Activated CD4-positive, alpha-beta T cell treated with anti-CD3 and anti-CD28 coated beads, Interleukin-2, amount 10 ng/mL, durations not matched to agents 24 days and 14 days (primary cell): ENCODE measurements at places on chromosomes 12 and 14. TPM values are rescaled to one million over a fixed set of nuclear protein-coding genes. Genes with fewer than 3 reads are reported as not detected.

GRCh38 chr12:43338848-43339526, 213.0 kb downstream of the ADAMTS20 start:
- H3K27me3 ChIP-seq, result no peaks in the 10 kb centered on the region
- no peak overlapping the region for H3K4me3 ChIP-seq
- H3K36me3 ChIP-seq, result no peaks in the 10 kb centered on the region
- no peak overlapping the region for H3K27ac ChIP-seq

GRCh38 chr14:104927432-104927816, 2.7 kb downstream of the PLD4 start:
- peaks cover 2% of the 10 kb centered on the region for H3K4me1 ChIP-seq
- no peaks in the 10 kb centered on the region for H3K36me3 ChIP-seq
- H3K27ac ChIP-seq, result no peak overlapping the region
- no peak overlapping the region for H3K4me3 ChIP-seq

GRCh38 chr14:90511252-90511651, 114.4 kb downstream of the CALM1 start:
- H3K4me1 ChIP-seq, result no peaks in the 10 kb centered on the region
- no peaks in the 10 kb centered on the region for H3K36me3 ChIP-seq
- DNase-seq, result no peak
- peaks cover 15% of the 10 kb centered on the region for H3K27me3 ChIP-seq

GRCh38 chr14:89720076-89720687, 234.3 kb downstream of the EFCAB11 start:
- peak; percentile 69 for DNase-seq
- H3K27ac ChIP-seq, result peak overlapping the region; percentile 91
- peaks cover 2% of the 10 kb centered on the region for H3K36me3 ChIP-seq
- peaks cover 56% of the 10 kb centered on the region for H3K4me1 ChIP-seq
- peak overlapping the region; percentile 68 for H3K4me3 ChIP-seq

DNA sequence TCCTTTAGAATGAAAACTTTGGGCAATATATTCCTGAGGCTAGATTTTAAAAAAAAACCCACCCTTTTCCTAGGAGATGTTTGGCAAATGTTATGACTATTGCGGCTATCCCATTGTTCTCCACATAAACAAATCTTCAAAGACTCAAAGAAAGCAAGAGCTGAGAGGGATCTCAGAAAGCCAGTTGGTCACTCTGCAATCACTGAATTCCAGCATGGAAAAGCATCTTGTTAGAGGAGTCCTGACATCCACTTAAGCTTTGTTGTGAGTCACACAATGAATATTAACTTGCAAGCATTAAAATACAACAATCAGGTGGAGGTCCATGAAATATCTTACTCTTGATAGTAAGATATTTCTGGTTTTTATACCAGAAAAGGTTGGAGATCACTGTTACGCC, 11.0 kb upstream of the PTPRB start:
- no peak overlapping the region for H3K27ac ChIP-seq
- H3K36me3 ChIP-seq, result no peaks in the 10 kb centered on the region
- H3K4me1 ChIP-seq, result peaks cover 3% of the 10 kb centered on the region
- no peak overlapping the region for H3K4me3 ChIP-seq
- peaks cover 7% of the 10 kb centered on the region for H3K27me3 ChIP-seq

DNA sequence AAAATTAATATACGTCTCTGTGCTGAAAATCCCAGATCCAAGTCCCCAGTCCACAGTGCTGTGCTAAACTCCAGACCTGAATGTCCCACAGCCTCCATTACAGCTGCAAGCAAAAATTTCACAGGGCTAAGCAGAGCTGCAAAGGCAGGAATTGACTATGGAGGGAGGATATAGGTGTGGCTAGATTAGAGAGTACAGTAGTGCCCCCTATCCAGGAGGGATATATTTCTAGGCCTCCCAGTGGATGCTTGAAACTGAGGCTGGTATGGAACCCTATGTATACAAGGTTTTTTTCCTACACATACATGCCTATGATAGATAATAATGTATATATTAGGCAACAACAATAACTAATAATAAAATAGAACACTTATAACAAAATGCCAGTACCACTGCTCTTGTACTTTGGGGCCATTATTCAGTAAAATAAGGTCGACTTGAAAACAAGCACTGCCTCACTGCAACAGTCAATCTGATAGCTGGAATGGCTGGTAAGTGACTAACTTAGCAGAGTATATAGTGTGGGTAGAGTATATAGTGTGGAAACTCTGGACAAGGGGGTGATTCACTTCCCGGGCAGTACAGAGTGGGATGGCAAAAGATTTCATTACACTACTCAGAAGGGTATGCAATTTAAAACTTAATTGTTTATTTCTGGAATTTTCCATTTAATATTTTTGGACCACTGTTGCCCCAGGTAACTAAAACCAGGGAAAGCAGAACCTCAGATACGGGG, 82.7 kb downstream of the C14orf132 start:
- no peak for DNase-seq
- no peaks in the 10 kb centered on the region for H3K36me3 ChIP-seq
- no peaks in the 10 kb centered on the region for H3K27me3 ChIP-seq
- H3K4me1 ChIP-seq, result peaks cover 19% of the 10 kb centered on the region

- H3K4me3 ChIP-seq, result no peak overlapping the region
- H3K27me3 ChIP-seq, result no peaks in the 10 kb centered on the region
- DNase-seq, result no peak
- no peaks in the 10 kb centered on the region for H3K36me3 ChIP-seq
- H3K4me1 ChIP-seq, result no peaks in the 10 kb centered on the region
Measured at GRCh38 chr12:71551529-71551928, 111.9 kb downstream of the LGR5 start.

- peaks cover 2% of the 10 kb centered on the region for H3K27me3 ChIP-seq
- H3K4me3 ChIP-seq, result peak overlapping the region; percentile 98
- H3K36me3 ChIP-seq, result peaks cover 60% of the 10 kb centered on the region
Measured at GRCh38 chr12:111842556-111843396, 748 bp downstream of the MAPKAPK5 start.

DNA sequence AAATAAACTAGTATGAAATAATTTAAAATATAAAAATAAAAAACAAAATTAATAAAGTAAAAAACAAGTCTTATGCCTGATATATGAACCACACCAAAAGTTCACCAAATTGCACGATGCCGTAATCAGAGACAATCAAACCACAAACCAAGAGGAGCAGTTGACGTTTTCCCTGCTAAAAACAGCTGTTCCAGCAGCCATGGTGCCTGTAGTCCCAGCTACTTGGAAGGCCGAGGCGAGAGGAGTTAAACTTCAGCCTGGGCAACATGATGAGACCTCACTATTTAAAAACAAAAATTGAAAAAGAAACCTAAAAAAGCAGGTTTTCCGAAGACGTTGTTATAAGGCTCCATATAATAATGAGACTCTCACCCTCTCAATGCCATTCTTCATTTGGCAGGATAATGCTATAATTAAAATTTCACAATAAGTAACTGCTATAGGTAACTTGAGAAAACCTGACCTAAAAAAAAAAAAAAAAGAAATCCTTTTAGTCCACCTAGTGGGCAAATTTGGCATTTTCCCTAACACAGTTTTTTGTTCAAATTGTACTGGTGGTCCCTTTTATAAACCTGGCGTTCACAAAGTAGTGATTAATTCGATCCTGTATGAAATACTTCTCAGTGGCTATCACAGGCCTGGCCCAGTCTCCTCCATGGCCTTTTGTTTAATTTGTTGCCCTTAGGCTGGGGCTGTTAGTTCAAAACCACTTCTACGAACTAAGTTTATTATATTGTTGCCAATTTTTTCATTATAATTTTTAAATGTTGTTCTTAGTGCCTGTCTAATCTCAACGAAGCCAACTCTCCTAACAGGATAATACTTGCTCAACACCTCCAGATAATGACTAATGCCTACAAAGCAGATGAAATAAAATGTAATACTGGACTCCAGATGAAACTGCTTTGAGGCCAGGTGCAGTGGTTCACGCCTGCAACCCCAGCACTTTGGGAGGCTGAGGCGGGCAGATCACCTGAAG, 62.1 kb downstream of the TNFAIP2 start:
- H3K4me1 ChIP-seq, result no peaks in the 10 kb centered on the region
- no peaks in the 10 kb centered on the region for H3K36me3 ChIP-seq
- peaks cover 47% of the 10 kb centered on the region for H3K27me3 ChIP-seq
- no peak overlapping the region for H3K4me3 ChIP-seq

- H3K4me1 ChIP-seq, result no peaks in the 10 kb centered on the region
- H3K4me3 ChIP-seq, result no peak overlapping the region
- H3K27me3 ChIP-seq, result peaks cover 25% of the 10 kb centered on the region
- DNase-seq, result no peak
- no peaks in the 10 kb centered on the region for H3K36me3 ChIP-seq
- H3K27ac ChIP-seq, result no peak overlapping the region
Measured at GRCh38 chr12:128267651-128268378, 845 bp downstream of the TMEM132C start.

DNA sequence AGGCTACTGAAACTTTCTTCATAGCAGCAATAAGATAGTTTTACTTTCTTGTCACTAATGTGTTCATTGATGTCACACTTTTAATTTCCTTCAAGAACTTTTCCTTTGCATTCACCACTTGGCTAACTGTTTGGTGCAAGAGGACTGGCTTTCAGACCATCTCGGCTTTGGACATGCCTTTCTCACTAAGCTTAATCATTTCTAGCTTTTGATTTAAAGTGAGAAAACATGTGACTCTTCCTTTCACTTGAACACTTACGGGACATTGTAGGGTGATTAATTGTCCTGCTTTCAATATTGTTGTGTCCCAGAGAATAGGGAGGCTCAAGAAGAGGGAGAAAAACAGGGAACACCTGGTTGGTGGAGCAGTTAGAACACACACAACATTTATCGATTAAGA, 41.9 kb downstream of the IFNG start:
- H3K27ac ChIP-seq, result no peak overlapping the region
- DNase-seq, result no peak
- H3K4me1 ChIP-seq, result peaks cover 35% of the 10 kb centered on the region
- H3K27me3 ChIP-seq, result no peaks in the 10 kb centered on the region

GRCh38 chr12:81005606-81006005, 67.9 kb upstream of the LIN7A start:
- H3K4me3 ChIP-seq, result no peak overlapping the region
- no peak overlapping the region for H3K27ac ChIP-seq
- H3K36me3 ChIP-seq, result no peaks in the 10 kb centered on the region
- no peaks in the 10 kb centered on the region for H3K27me3 ChIP-seq
- no peak for DNase-seq
- H3K4me1 ChIP-seq, result no peaks in the 10 kb centered on the region

DNA sequence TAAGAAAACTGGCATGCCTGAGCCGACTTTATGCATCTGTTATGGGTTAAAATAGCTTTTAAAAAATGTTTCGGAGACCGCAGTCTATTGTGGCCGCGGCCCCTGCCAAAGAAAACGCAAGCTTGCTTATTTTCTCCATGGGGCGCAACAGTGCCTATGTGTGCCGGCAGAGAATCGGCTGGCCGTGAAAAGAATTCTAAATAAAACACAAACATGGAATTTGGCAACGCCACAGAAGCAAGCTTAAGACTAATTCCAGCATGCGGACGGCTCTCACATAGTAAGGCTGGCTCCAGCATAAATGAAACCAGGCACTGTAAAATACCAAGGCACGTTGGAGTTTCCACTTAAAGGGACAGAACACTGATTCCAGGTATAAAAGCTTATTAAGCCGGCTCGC, 56.7 kb downstream of the BCL11B start:
- H3K27ac ChIP-seq, result peak overlapping the region; percentile 57
- H3K4me1 ChIP-seq, result peaks cover 83% of the 10 kb centered on the region
- DNase-seq, result no peak
- peaks cover 27% of the 10 kb centered on the region for H3K36me3 ChIP-seq

DNA sequence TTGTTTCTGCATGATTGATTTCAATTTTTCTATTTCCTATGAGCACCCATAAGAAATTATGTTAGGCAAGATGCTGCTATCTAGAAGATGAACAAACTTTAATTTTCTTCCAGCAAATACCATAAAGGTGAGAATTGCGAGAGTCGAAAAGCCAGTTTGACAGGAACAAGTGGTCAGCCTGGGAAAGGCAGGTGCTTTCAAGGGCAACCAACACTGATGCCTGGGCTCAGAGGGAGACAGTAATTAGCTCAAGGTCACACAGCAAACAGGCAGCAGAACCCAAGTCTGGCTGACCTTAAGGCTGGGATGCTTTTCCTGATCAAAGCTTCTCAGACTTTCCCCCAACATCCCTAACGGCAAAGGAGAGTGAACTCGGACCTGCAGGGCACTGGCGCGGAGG, 6.8 kb upstream of the OTUB2 start:
- no peak for DNase-seq
- peaks cover 40% of the 10 kb centered on the region for H3K4me1 ChIP-seq
- H3K27me3 ChIP-seq, result peaks cover 11% of the 10 kb centered on the region
- H3K27ac ChIP-seq, result no peak overlapping the region
- H3K4me3 ChIP-seq, result no peak overlapping the region
- H3K36me3 ChIP-seq, result no peaks in the 10 kb centered on the region

GRCh38 chr12:27936196-27936595, 36.3 kb downstream of the PTHLH start:
- no peak overlapping the region for H3K27ac ChIP-seq
- peaks cover 27% of the 10 kb centered on the region for H3K27me3 ChIP-seq
- no peaks in the 10 kb centered on the region for H3K36me3 ChIP-seq
- DNase-seq, result no peak
- H3K4me1 ChIP-seq, result peaks cover 2% of the 10 kb centered on the region
- no peak overlapping the region for H3K4me3 ChIP-seq

GRCh38 chr12:125136702-125137101, 71.5 kb downstream of the AACS start:
- H3K27ac ChIP-seq, result no peak overlapping the region
- peaks cover 4% of the 10 kb centered on the region for H3K36me3 ChIP-seq
- DNase-seq, result no peak
- H3K4me3 ChIP-seq, result no peak overlapping the region

DNA sequence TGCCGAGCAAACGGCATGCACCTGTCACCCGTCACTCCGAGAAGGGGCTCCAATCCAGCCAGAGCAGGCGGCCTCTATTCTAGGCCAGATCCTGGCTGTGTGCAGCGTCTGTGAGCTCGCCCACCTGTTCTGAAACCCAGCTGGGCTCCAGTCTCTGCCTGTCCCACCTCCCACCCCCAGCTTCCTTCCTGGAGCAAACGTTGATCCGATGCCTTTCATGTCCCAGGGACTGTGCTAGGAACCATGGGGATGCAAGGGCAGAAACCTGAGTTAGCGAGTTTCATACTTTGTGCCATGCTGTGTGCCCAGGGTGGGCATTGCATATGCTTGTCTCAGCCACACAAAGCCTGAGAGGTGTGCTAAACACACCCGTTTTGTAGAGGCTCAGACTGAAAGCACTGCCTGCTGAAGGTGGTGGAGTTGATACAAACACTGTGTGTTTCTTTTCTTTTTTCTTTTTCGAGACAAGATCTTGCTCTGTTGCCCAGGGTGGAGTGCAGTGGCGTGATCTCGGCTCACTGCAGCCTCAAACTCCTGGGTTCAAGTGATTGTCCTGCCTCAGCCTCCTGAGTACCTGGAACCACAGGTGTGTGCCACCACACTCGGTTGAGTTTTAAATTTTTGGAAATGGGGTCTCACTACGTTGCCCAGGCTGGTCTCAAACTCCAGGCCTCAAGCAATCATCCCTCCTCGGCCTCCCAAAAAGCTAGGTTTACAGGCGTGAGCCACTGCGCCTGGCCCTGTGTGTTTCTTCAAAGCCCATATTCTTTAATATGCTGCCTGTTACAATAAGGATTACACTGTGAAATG, 84.1 kb upstream of the MED13L start:
- no peak overlapping the region for H3K4me3 ChIP-seq
- peaks cover 27% of the 10 kb centered on the region for H3K4me1 ChIP-seq
- H3K27ac ChIP-seq, result no peak overlapping the region
- H3K27me3 ChIP-seq, result no peaks in the 10 kb centered on the region
- no peak for DNase-seq
- no peaks in the 10 kb centered on the region for H3K36me3 ChIP-seq

KCNJ8 gene
- total RNA-seq, result not detected in 2 replicates

OR10AD1 gene
- total RNA-seq, result not detected in 2 replicates

SLC25A47 gene
- total RNA-seq, result not detected in 2 replicates

MAGOHB gene
- total RNA-seq, result 88.6 and 91.1 TPM in 2 replicates

FOXG1 gene
- total RNA-seq, result not detected in 2 replicates

TMTC1 gene
- 0.49 and 0.73 TPM in 2 replicates for total RNA-seq

GPRC5D gene
- total RNA-seq, result not detected in 2 replicates

DDHD1 gene
- 67.9 and 70.2 TPM in 2 replicates for total RNA-seq

SYNDIG1L gene
- total RNA-seq, result not detected in 2 replicates

ANKLE2 gene
- 137 and 155 TPM in 2 replicates for total RNA-seq
